ENCODE measurements at places on chromosomes 4 and X.

DNA sequence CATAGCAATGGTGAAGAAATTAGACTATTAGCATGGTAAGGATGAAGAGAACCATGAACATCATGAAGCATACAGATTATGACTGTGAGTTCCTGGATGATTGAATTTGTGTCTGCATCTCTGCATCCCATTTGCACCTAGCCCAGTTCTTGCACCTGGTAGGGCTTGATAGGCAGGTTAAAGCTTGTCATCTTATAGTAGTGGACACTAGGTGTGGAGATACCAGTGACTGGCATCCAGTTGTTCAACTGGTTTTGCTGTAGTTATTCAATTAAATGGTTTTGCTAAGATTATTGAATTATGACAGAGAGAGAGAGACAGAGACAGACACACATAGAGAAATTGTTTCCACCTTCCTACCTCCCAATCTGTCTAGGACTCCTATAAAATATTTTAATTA is 5.0 kb downstream of the ADH7 start:
- DNase-seq: no peak

DNA sequence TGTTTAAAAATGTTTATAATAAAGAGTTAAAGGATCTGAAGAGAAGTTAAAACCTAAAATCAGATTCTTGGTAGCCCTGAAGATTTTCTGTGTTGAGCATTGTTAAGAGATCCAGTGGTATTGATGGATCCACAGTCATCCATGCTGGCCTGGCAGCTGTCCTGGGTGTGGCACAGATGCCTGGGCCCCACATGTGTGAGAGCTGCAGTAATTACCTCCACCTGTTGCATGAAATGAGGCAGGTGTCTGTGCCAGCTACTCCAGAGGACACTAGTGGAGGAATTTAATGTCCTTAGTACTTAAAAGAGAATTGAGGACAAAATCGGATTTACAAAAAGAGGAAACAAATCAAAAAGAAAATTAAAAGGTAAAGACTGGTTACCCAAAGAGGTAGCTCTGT is 44.0 kb downstream of the MGST2 start:
- no peak for DNase-seq

GRCh38 chrX:18654875-18655836 is 16.8 kb downstream of the RS1 start:
- no peak for DNase-seq

DNA sequence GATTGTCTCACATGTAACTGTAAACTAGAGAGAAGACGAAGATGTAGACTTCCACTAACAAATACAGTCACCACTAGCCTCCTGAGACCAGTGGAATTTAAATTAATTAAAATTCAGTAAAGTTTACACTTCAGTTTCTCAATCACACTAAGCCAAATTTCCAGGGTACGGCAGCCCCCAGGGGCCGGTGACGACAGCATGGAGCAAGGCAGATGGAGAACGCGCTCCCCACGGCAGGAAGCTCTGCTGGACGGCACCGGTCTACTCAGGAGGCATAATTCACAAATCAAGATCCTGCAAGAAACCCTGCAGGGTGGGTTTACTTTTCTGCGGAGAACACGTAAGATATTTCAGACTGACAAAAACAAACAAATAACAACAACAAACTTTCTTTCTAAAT is 80.7 kb downstream of the FAT1 start:
- DNase-seq: no peak

- DNase-seq: no peak
Measured at GRCh38 chrX:135408794-135409193, 12.9 kb upstream of the SMIM10L2A start.

GRCh38 chr4:38013461-38014366 is 53.5 kb downstream of the PTTG2 start:
- DNase-seq: no peak

GRCh38 chr4:25484243-25484721 is 107.2 kb downstream of the ANAPC4 start:
- DNase-seq: no peak

DNA sequence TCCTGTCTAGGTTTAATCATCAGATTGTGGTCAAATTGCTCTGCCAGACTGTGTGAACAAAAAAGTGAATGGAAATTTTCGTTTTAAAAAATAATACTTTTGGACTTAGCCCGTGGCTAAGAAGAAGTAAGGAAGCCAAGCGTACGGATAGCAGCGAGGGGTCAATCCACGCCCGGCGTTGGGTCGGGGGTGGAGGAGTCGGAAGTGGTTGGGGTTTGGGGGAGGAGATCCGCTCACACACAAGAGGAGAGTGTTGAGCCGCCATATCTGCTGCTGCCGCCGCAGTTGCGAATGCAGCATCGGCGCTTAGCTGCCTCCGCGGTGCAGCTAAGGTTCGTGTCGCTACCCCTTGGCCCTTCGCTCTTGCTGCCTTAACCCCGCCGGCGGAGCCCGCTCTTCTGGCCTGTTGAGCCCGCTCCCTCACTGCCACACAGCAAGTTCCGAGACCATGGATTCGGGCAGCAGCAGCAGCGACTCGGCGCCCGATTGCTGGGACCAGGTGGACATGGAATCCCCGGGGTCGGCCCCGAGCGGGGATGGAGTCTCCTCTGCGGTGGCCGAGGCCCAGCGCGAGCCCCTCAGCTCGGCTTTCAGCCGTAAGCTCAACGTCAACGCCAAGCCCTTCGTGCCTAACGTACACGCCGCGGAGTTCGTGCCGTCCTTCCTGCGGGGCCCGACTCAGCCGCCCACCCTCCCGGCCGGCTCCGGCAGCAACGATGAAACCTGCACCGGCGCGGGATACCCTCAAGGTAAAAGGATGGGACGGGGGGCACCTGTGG is at the start of gene GSPT2:
TSS of gene GSPT2 (plus strand) at position 264 of the 779 bp plus-strand sequence. CDS start at position 449, 185 bp downstream.
- peak; percentile 62 for DNase-seq

DNA sequence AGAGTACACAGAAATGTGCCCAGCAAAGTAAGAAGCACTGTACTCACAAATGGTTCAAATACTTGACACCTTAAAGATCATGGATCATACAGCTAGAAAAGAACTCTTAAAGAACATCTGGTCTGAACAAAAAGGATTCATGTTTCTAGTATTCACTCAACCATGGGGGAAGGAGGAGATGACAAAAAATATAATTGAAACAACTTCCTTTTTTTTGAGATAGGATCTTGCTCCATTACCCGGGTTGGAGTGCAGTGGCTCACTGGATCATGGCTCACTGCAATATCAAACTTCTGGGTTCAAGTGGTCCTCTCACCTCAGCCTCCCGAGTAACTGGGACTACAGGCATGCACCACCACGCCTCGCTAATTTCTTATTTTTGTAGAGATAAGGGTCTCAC is 6.0 kb downstream of the DHX15 start:
- DNase-seq: no peak

- DNase-seq: no peak
Measured at GRCh38 chrX:10395179-10395578, 225.2 kb downstream of the MID1 start.

- no peak for DNase-seq
Measured at GRCh38 chrX:120769576-120770341, 105.9 kb downstream of the CT47B1 start.

GRCh38 chr4:101232074-101232776 is 115.1 kb downstream of the PPP3CA start:
- DNase-seq: no peak

DNA sequence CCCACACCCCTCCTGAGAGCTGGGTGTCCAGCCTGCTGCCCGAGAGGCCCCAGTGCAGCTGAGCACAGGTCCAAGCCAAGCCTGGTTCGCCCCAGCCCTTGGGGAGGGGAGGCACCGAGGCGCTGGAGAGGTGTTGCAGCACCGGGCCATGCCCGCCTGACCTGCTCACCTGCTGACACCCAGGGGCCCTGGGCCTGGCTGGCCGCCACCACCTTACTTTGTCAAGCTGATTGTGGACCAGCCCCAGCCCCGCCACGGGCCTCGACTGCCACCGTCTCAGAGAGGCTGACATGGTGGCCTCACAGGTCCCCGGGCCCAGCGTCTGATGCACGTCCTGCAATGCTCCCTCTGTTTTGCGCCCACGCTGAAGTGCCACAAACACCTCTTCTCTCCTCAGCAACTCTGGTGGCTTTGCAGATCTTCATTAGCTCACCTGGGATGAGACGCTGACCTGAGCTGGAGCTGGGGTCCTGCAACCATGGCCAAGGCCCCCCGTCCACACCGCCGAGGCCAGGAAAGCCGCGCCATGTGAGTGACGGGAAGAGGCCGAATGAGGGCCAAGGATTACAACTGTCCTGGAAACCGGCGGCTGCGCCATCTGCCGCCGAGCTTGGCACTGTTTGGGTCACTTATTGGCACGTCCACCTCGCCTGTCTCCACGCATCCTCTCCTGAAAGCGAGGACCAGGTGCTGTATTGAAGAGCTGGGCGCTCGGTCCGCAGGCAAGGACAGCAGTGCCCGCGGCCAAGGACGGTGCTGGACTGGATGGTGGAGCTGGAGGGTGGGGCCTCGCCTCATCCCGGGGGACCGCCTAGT is 7.6 kb downstream of the CPLX1 start:
- no peak for DNase-seq

DNA sequence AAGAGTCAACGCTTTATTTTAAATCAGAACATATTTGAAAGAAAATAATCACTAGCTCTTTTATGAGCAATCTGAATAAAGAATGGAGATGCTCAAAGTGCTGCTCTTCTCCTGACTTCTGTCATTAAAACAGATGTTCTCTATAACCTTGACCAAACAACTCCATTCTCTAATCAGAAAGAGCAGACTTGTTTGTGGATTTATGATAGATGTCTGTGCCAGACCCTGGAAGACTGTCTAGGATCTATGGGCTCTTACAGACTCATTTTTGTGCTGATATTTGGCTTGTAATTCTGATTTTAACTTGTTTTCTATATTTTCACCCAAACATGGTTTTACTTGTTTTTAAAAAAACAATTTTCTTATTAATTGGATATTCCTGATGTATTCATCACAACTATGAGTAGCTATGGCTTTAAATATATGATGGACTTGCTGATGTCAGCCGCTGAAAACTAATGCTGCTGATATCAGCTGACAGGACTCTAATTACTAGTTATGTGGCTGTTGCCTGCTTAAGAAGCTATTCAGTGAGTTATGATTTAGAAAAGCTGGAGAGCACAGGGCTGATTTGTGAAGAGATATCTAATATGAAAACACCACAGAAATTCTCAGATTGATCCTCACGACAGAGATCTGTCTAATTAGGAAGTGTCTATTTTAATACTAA is 31.6 kb upstream of the MAML3 start:
- no peak for DNase-seq

- DNase-seq: peak; percentile 63
Measured at GRCh38 chrX:129759576-129760061, 20.1 kb upstream of the SASH3 start.

GRCh38 chrX:18353931-18354368 is 538 bp downstream of the SCML2 start:
- DNase-seq: no peak

DNA sequence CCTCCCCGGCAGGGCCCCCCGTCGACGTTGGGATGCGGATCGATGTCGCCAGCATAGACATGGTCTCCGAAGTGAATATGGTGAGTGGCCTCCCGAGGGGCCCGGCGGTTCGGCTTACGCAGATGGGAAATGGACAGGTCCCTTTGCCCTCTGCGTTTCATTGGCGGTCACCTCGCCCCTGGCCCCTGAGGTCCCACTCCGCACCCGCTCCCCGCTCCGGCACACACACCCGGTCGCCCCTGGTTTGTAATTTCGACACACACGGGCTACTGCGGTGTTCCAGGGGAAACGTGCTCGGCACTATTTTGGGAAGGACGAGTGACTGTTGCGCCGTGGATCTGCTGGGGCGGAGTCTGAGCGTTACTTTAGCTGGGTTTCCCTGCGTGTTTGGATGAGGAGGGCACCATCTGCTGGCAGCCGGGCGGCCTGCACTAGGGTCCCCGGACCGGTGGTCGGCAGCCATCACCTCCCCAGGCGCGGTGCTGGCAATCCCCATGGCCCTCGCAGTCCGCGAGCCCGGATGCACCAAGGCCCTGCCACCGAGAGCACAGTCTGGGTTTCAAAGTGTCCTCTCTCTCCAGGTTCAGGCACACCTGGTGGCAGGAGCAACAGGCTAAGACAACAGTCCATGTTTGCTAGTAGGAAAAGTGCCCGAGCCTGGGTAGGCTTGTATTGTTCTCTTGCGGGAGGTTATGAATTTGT is 1.2 kb downstream of the GABRB1 start:
- DNase-seq: peak; percentile 11

Data from CD4-positive, alpha-beta T cell treated with Interferon gamma for 1 hour (primary cell).